Stimulated activated CD4-positive, alpha-beta T cell treated with anti-CD3 and anti-CD28 coated beads, Interleukin-1b, Interleukin-23, amount 100 ng/mL, for 1 hour (primary cell): ENCODE measurements at places on chromosomes 3 and 15.

- no peak for DNase-seq
These were observed 24.4 kb upstream of the ABHD10 start for GRCh38 chr3:111954228-111954990.

- DNase-seq, result no peak
These were observed 32.8 kb downstream of the LOXL1 start for GRCh38 chr15:73959012-73959581.

DNA sequence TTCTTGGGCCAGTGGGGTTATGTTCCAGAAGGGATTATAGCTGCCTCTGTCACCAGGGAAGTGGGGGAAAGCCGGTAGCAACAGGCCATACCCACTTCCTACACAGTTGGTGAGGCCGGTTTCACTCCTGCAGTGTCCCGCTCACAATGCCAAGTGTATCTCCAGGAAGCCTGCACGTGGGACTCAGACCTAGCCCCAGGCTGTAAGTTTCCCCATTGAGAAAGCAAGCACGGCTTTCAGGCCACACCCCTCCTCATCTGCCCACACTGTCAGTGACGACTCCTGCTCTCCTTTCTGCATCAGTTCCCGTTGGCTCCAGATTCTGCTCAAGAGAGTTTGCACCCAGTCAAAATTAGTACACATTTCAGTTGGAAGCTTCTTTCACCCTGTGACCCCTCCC is 51.6 kb upstream of the CPOX start:
- DNase-seq, result no peak

- no peak for DNase-seq
These were observed 894.2 kb downstream of the ROBO1 start for GRCh38 chr3:78873641-78874040.

- no peak for DNase-seq
These were observed 27.6 kb upstream of the GPR171 start for GRCh38 chr3:151230646-151231045.

- DNase-seq, result no peak
These were observed 250.5 kb upstream of the RORA start for GRCh38 chr15:61479613-61480012.

DNA sequence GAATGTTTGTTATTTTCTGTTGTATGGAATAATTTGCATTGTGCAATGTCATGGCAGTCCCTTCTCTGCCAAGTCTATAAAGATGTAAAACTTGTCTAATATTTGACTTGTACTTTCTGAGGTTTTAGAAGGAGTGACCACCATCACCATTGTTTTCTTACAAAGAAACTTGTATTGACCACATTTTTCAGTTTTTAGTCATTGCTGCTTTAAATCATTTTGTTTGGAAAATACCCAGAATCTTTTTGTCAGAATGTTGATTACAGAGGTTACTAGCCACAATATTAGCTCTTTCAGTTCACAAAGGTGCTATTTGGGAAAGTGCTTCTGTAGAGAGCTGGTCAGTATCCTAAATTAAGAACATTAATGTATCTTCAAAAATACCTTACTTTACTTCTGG is 532.4 kb upstream of the GBE1 start:
- DNase-seq, result no peak

- no peak for DNase-seq
These were observed 224.0 kb downstream of the DPH6 start for GRCh38 chr15:35321926-35322325.

- no peak for DNase-seq
These were observed 95.4 kb downstream of the PLOD2 start for GRCh38 chr3:146065573-146066006.

GRCh38 chr15:41926185-41927056 is 32.6 kb upstream of the SPTBN5 start:
- no peak for DNase-seq

DNA sequence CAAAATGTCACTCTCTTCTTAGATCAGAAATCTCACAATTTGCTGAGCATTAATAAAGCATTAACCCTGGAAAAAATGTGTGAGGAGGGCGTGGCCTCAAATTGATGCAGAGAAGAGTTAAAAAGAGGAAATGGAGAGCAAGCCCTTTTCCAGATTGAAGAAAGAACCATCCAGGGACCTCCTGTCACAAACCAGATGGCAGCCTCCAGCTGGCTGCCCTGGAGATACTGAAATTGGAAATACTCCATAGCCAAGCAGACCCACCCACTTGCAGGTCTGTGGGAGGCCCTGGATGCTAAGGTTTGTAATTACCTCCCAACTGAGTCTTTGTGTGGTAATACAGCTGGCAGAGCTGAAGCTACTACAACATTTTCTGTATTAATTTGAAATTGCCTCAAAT is 214.9 kb downstream of the IL20RB start:
- DNase-seq, result no peak

DNA sequence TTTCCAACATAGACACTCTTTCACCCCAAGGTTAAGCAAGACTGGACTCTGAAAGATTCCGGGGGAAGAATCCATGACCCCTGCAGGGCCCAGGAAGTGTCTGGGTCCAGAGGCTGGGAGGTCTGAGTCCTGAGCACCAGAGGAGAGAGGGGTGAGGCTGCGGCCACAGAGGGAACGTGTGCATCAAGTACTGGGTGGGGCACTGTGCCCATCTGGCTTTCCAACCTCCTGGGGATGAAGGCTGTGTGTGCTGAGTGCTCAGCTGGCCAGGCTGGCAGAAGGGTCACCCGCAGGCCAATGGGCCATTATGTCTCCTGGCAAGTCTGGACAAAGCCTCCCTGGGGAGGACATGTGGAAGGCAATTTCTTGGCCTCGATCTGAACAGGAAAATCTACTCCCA is 3.3 kb downstream of the CHRNA3 start:
- DNase-seq, result no peak

- DNase-seq, result no peak
These were observed 45.0 kb downstream of the COPS2 start for GRCh38 chr15:49110158-49110944.
